Mesothelial cell of epicardium (in vitro differentiated cells): ENCODE measurements at places on chromosomes 6 and 20. TPM values are rescaled to one million over a fixed set of nuclear protein-coding genes. Genes with fewer than 3 reads are reported as not detected.
A peak's percentile ranks its signal among the peaks of the same experiment; 100 is the strongest.

DNA sequence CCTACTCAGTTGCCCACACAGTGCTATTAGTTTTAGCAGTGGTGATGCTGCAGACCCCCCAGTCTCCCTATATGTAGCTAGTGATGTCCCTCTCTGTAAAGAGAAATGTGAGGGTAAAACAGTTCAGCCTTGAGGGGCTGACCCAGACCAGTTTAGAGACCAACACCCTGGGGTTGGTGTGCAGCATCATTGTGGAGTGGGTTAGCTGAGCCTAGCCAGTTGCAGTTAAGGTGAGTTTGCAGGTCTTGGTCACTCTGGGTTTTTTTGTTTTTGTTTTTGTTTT is 401 bp upstream of the B3GALT4 start:
- peak overlapping the region; percentile 92 for H3K27ac ChIP-seq
- H3K27me3 ChIP-seq: no peaks in the 10 kb centered on the region
- DNase-seq: no peak
- peak overlapping the region; percentile 72 for H3K4me3 ChIP-seq
- H3K36me3 ChIP-seq: peaks cover 15% of the 10 kb centered on the region

DNA sequence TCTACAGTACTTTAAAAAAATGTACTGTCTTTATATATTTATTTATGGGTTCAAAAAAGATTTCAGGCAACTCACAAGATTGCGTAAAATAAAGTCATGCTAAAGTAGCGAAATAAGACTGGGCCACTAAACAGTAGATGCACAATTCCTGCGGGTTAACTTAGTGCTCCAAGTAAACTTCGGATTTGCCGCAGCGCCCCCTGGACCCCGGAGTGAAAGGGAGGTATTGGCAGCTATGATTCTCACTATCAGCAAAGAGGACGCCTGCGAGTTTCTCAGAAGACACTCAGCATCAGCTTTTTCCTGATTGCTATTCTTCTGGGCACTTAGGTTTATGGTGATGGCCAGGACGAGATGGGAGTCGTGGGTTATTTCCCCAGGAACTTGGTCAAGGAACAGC is 1.4 kb downstream of the OTOR start:
- H3K4me3 ChIP-seq: no peak overlapping the region
- no peak overlapping the region for H3K27ac ChIP-seq
- no peaks in the 10 kb centered on the region for H3K4me1 ChIP-seq
- no peak for DNase-seq

DNA sequence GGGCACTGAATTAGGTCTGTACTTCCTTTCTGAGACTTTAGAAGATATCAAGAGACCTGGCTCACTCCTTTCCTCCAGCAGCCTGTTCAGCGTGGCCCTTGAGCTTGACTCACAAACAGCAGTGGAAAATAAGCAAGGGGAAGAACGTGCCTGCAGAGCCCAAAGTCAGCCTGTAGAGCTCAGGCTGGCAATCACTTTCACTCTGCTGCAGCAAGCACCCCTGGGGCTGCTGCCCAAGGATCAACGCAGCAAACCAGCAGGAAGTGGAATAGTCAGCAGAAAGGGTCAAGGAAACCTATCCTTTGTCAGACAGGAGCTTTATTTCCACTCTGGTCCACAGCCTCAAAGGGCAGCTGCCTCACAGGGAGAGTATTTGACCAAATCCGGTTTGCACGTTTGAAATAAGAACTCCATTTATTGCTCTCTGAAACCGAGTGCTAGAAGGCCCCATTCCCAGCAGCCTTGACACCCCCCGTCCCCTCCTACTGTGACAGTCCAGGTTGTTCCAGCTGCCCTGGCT is 77.4 kb downstream of the PRDM1 start:
- H3K36me3 ChIP-seq: no peaks in the 10 kb centered on the region
- no peaks in the 10 kb centered on the region for H3K4me1 ChIP-seq
- no peak overlapping the region for H3K4me3 ChIP-seq

DNA sequence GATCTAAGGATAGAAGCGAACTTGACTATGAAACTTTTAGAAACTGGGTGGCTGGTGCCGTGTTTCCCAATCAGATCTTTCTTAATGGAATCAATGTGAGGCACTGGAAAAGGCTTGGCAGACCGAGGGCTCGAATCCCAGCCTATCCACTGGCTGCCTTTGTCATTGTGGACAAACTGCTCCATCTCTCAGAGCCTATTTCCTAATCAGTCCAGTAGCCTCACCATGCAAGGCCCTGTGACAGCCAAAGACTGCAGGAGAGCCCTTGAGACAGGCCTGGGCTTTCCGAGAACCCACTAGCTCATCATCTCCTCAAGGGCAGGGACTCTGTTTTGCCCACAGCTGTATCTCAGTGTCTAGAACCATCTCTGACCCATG is 43.4 kb downstream of the SPDEF start:
- H3K36me3 ChIP-seq: no peaks in the 10 kb centered on the region
- peak overlapping the region; percentile 67 for H3K27ac ChIP-seq
- DNase-seq: no peak
- peaks cover 28% of the 10 kb centered on the region for H3K4me1 ChIP-seq

DNA sequence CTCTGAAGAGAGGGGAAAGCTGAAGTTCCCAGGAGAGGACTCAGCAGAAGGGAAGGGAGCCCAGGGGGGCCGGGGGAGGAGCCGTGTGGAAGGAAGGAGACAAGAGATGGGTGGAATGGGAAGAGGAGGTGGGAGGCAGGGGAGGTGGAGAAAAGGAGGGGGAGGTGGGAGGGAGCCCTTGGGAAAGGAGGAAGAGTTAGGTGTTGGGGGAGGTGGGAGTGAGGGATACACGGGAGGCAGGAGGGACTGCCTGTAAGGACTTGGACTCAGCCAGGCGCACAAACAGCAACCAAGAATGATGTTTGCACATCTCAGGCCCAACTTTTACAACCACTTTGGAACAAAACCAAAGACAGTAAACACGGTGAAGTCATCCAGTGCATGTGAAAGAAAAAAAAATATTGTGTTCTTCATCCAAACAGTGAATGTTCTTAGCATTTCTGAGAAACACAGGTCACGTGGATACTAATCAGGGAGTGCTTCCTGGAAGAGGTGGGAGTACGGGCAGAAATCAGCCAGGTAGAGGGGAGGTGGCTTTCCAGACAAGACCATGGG is 17.4 kb upstream of the LSM14B start:
- H3K27me3 ChIP-seq: peaks cover 14% of the 10 kb centered on the region
- no peak overlapping the region for H3K27ac ChIP-seq
- H3K4me3 ChIP-seq: no peak overlapping the region

DNA sequence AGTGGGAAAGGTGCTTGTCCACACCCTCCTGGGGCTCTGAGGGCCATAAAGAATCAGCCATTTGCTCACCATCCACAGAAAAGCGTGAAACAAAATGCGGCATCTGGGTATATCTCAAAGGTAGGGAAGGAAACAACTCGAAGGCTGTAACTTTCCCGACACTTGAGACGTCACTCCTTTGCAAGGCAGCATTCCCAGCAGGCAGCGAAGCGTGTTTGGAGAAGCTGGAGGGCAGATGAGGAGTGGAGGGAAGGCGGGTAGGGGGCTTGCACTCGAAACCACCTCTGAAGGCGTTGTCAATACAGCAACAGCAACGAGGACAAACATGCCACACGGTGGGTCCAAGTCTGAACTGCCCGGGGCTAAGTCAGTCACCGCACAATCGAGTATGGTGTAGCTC is 98.4 kb downstream of the FOXC1 start:
- peaks cover 2% of the 10 kb centered on the region for H3K27me3 ChIP-seq
- no peaks in the 10 kb centered on the region for H3K36me3 ChIP-seq
- H3K4me3 ChIP-seq: no peak overlapping the region
- no peak for DNase-seq
- H3K27ac ChIP-seq: no peak overlapping the region

- H3K36me3 ChIP-seq: peaks cover 2% of the 10 kb centered on the region
- DNase-seq: no peak
- peak overlapping the region; percentile 53 for H3K4me3 ChIP-seq
- H3K27me3 ChIP-seq: peaks cover 18% of the 10 kb centered on the region
- peaks cover 26% of the 10 kb centered on the region for H3K4me1 ChIP-seq
Observed at GRCh38 chr6:111888928-111889695, 15.9 kb upstream of the FYN start.

GRCh38 chr6:14353798-14354197 is 236.2 kb downstream of the CD83 start:
- DNase-seq: no peak
- no peaks in the 10 kb centered on the region for H3K36me3 ChIP-seq
- H3K27ac ChIP-seq: no peak overlapping the region
- H3K4me1 ChIP-seq: peaks cover 11% of the 10 kb centered on the region
- peaks cover 28% of the 10 kb centered on the region for H3K27me3 ChIP-seq

DNA sequence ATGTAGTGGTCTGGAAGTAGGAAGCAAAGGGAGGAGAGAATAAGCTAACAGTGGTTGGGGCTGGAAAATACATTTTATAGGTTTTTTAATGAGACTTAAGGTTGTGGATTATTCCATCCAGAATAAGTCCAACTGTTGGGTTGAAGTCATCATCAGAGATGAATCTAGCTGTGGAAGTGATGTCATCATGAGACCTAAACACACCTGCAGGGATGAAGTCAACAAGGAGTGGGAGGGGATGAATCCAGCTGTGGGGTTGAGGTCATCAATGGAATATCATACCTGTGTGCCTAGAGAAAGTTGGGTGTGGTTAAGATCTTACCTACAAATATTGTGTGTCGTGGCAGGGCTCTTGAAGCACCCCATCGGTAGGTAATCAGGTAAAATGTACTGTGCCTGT is 730.7 kb downstream of the RFPL4B start:
- H3K27me3 ChIP-seq: no peaks in the 10 kb centered on the region
- H3K4me1 ChIP-seq: peaks cover 4% of the 10 kb centered on the region
- no peak overlapping the region for H3K4me3 ChIP-seq
- H3K36me3 ChIP-seq: no peaks in the 10 kb centered on the region

SNX21 gene
- 15.8 to 21.0 TPM (median 17.3 TPM) in 3 replicates for total RNA-seq

FERMT1 gene
- total RNA-seq: 21.9 to 24.7 TPM (median 22.4 TPM) in 3 replicates
